Hair follicle dermal papilla cell (primary cell): ENCODE measurements at places on chromosomes 3 and 15. TPM values are rescaled to one million over a fixed set of nuclear protein-coding genes. Genes with fewer than 3 reads are reported as not detected.

Gene CDHR4
- total RNA-seq, result not detected in 2 replicates

Gene PLSCR2
- not detected in 2 replicates for total RNA-seq

Gene RAMAC
- 16.9 and 21.3 TPM in 2 replicates for total RNA-seq

Gene CTXN2
- total RNA-seq, result not detected in 2 replicates

Gene GPR62
- total RNA-seq, result not detected in 2 replicates

Gene ITPKA
- 0.32 and 0.85 TPM in 2 replicates for total RNA-seq

Gene SPESP1
- 2.6 and 5.0 TPM in 2 replicates for total RNA-seq

Gene TNFSF10
- 2.7 and 2.8 TPM in 2 replicates for total RNA-seq

Gene DCP1A
- 22.1 and 24.7 TPM in 2 replicates for total RNA-seq

Gene RPUSD2
- 10.8 and 11.7 TPM in 2 replicates for total RNA-seq

Gene SAXO2
- 1.6 TPM in 1 of 2 replicates, not detected in the other for total RNA-seq

Gene CYP1A1
- 0.12 and 0.49 TPM in 2 replicates for total RNA-seq

Gene WNT5A
- 1,597 and 1,630 TPM in 2 replicates for total RNA-seq

Gene GRIP2
- 1.3 and 2.7 TPM in 2 replicates for total RNA-seq

Gene CDC25A
- 1.8 and 2.8 TPM in 2 replicates for total RNA-seq

Gene CCDC54
- not detected in 2 replicates for total RNA-seq

Gene CPNE4
- total RNA-seq, result 1.7 TPM in 1 of 2 replicates, not detected in the other

Gene LOXL1
- 342 and 434 TPM in 2 replicates for total RNA-seq

Gene TEX55
- not detected in 2 replicates for total RNA-seq

Gene ITGA11
- total RNA-seq, result 11.4 and 21.9 TPM in 2 replicates

Gene SLCO3A1
- 7.3 and 9.2 TPM in 2 replicates for total RNA-seq

Gene RARB
- 23.7 and 25.8 TPM in 2 replicates for total RNA-seq

Gene SCG3
- total RNA-seq, result not detected in 2 replicates

Gene C3orf22
- total RNA-seq, result not detected in 2 replicates

Gene ANKRD34C
- total RNA-seq, result not detected in 2 replicates

Gene PLAAT1
- not detected in 2 replicates for total RNA-seq

Gene ROPN1
- not detected in 2 replicates for total RNA-seq

Gene LTF
- under 0.01 TPM in 1 of 2 replicates, not detected in the other for total RNA-seq

Gene IGDCC3
- under 0.01 and 0.16 TPM in 2 replicates for total RNA-seq

Gene TAGLN3
- total RNA-seq, result 0.16 and 0.36 TPM in 2 replicates

Gene SH3GL3
- total RNA-seq, result 0.24 TPM in 1 of 2 replicates, not detected in the other

Gene DNAJA4
- 2.2 and 3.9 TPM in 2 replicates for total RNA-seq

Gene CMTM6
- total RNA-seq, result 58.4 and 58.7 TPM in 2 replicates

Gene CCR2
- not detected in 2 replicates for total RNA-seq

Gene SKOR1
- 0.24 and 0.49 TPM in 2 replicates for total RNA-seq

Gene SQOR
- total RNA-seq, result 130 and 139 TPM in 2 replicates

Gene PFKFB4
- 12.8 and 15.7 TPM in 2 replicates for total RNA-seq

Gene C3orf20
- under 0.01 TPM in 1 of 2 replicates, not detected in the other for total RNA-seq

Gene SPATA12
- total RNA-seq, result not detected in 2 replicates
